ENCODE measurements at places on chromosomes 4 and X.

GRCh38 chr4:87060957-87061356, 126.1 kb downstream of the AFF1 start:
- peak overlapping the region; percentile 13 for H3K27ac ChIP-seq
- H3K4me3 ChIP-seq: no peak overlapping the region
- no peak for DNase-seq
- H3K27me3 ChIP-seq: no peaks in the 10 kb centered on the region
- peaks cover 46% of the 10 kb centered on the region for H3K4me1 ChIP-seq

DNA sequence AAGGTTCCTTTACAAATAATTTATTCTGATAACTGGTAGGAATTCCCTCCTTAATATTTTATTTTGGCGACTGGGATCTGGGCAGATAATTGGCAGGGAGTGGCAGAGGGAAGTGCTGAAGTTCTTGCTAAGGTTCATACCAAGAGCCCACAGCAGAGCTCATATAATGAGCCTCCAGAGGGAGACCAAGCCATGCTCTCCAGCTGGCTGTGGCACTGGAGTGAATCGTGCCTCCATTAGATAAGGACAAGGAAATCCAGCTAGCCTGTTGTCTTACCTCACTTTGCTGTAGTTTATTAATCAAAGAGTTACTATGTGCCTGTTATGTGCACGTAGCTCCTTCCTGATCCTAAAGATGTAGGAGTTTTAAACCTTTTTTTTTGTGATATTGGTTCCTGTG, 1.3 kb downstream of the ASB12 start:
- no peaks in the 10 kb centered on the region for H3K36me3 ChIP-seq
- no peak overlapping the region for H3K4me3 ChIP-seq
- no peaks in the 10 kb centered on the region for H3K4me1 ChIP-seq
- no peak for DNase-seq
- H3K27me3 ChIP-seq: no peaks in the 10 kb centered on the region
- H3K27ac ChIP-seq: no peak overlapping the region

GRCh38 chr4:152807294-152807829, 27.6 kb downstream of the ARFIP1 start:
- peaks cover 23% of the 10 kb centered on the region for H3K4me1 ChIP-seq
- H3K4me3 ChIP-seq: peak overlapping the region; percentile 31
- H3K36me3 ChIP-seq: peaks cover 26% of the 10 kb centered on the region
- no peaks in the 10 kb centered on the region for H3K27me3 ChIP-seq
- no peak for DNase-seq

DNA sequence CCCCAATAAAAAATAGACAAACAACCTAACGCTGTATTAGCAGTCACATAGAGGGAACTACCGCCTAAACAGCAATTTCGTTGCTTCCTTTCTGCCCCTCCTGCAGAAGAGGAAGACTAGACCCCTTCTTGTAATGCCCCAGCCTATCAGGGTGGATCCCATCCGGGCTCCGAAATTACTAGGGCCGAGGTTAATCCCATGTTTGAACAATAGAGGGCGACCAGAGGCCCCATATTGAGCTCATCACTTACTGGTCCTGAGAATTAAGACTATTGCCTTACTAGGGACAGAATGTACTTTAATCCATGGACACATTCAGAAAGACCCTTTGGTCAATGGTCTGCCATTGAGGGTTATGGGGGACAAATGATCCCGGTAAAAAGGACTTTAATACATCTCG, 11.8 kb upstream of the ZNF630 start:
- no peaks in the 10 kb centered on the region for H3K36me3 ChIP-seq
- H3K27me3 ChIP-seq: no peaks in the 10 kb centered on the region
- no peaks in the 10 kb centered on the region for H3K4me1 ChIP-seq
- no peak overlapping the region for H3K4me3 ChIP-seq
- no peak overlapping the region for H3K27ac ChIP-seq

DNA sequence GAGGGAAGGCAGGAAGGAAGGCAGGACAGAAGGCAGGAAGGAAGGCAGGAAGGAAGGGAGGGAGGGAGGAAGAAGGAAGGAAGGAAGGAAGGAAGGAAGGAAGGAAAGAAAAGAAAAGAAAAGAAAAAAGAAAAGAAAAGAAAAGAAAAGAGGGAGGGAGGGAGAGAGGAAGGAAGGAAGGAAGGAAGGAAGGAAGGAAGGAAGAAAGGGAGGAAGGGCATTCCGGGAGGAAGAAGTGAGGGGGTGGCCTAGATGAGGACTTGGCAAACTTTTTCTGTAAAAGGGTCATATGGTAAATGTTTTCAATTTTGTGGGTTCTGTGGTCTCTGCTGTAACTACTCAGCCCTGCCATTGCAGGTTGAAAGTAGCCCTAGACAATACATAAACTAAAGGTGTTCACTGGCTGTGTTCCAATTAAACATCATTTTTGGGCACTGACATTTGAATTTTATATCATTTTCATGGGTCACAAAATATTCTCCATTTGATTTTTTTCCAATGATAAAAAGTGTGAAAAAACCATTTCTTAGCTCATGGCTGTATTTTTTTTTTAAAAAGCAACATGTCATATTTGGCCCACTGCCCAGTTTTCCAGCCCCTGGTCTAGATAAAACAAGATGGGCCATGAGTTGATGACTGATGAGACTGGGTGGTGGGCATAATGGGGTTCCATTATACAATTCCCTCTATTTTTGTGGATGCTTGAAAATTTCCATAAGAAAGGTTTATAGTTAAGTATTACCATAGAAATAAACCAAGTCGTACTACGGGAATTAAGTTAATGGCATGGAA, 3.1 kb downstream of the ZNF630 start:
- peaks cover 14% of the 10 kb centered on the region for H3K4me1 ChIP-seq
- DNase-seq: no peak
- H3K4me3 ChIP-seq: no peak overlapping the region

GRCh38 chrX:24014388-24015018, 12.5 kb downstream of the KLHL15 start:
- peak; percentile 41 for DNase-seq
- H3K4me1 ChIP-seq: peaks cover 44% of the 10 kb centered on the region
- H3K27ac ChIP-seq: peak overlapping the region; percentile 78
- peaks cover 15% of the 10 kb centered on the region for H3K36me3 ChIP-seq
- H3K4me3 ChIP-seq: peak overlapping the region; percentile 46
- no peaks in the 10 kb centered on the region for H3K27me3 ChIP-seq
